ENCODE measurements at places on chromosomes 1 and 21.
A peak's percentile ranks its signal among the peaks of the same experiment; 100 is the strongest.

GRCh38 chr1:67134695-67135094 is at the start of gene C1orf141:
C1orf141 (minus strand) TSS chr1:67134970; CDS start chr1:67127240, 7,730 bp downstream.
- peak; percentile 78 for DNase-seq

DNA sequence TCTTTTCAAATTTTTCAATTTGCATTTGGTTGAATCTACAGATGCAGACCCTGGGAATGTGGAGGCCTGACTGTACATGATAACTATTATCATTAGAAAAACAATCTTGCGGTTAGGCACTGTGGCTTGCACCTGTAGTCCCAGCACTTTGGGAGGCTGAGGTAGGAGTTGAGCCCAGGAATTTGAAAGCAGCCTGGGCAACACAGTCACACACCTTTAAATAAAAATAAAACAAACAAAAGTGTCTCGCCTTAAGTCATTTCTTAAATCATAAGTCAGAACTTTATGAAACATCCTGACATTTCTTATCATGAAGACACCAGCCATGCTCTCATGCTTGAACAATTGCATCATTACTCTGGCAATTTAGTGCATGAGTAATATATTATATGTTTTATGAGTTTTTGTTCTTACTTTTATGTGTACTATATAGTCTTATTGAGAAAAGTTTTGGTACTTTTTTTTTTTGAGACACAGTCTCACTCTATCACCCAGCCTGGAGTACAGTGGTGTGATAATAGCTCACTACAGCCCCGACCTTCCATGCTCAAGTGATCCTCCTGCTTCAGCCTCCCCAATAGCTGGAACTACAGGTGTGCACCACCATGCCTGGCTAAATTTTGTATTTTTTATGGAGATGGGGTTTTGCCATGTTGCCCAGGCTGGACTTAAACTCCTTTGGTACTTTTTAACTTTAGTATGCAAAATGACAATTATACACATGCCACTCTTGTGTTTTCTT is 7.8 kb downstream of the TBX19 start:
- peak; percentile 41 for DNase-seq

- DNase-seq = no peak
Observed at GRCh38 chr21:35007348-35007747, 41.8 kb downstream of the RUNX1 start.

DNA sequence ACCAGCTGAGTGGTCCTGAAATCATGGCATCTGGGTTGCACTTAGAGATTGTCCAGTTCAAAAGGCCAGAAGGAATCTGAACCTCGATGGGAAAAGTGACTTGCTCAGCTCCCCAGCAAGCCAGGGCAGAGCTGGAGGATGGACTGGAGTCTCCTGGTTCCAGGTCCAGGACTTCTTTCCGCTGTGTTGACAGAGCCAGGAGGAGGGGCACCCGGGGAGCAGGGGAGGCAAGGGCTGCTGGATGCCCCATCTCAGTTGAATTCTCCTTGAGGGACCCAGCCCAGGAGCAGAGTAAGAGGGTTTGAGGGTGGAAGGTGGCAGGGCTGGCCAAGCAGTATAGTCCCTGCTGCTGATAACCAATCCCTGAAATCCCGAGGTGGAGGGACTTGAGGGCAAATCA is 2.4 kb upstream of the ALPL start:
- DNase-seq = no peak

- DNase-seq = no peak
Observed at GRCh38 chr1:56881417-56881816, 26.8 kb downstream of the C8A start.

GRCh38 chr1:48966583-48966982 is 189.9 kb upstream of the BEND5 start:
- DNase-seq = no peak

GRCh38 chr1:43781574-43781973 is 74.2 kb downstream of the ST3GAL3 start:
- no peak for DNase-seq

GRCh38 chr1:246364415-246364941 is 142.6 kb downstream of the SMYD3 start:
- no peak for DNase-seq

- DNase-seq = peak; percentile 91
Observed at GRCh38 chr21:42465008-42465802, 30.8 kb downstream of the RSPH1 start.

GRCh38 chr1:176110203-176110602 is 96.9 kb downstream of the COP1 start:
- no peak for DNase-seq

DNA sequence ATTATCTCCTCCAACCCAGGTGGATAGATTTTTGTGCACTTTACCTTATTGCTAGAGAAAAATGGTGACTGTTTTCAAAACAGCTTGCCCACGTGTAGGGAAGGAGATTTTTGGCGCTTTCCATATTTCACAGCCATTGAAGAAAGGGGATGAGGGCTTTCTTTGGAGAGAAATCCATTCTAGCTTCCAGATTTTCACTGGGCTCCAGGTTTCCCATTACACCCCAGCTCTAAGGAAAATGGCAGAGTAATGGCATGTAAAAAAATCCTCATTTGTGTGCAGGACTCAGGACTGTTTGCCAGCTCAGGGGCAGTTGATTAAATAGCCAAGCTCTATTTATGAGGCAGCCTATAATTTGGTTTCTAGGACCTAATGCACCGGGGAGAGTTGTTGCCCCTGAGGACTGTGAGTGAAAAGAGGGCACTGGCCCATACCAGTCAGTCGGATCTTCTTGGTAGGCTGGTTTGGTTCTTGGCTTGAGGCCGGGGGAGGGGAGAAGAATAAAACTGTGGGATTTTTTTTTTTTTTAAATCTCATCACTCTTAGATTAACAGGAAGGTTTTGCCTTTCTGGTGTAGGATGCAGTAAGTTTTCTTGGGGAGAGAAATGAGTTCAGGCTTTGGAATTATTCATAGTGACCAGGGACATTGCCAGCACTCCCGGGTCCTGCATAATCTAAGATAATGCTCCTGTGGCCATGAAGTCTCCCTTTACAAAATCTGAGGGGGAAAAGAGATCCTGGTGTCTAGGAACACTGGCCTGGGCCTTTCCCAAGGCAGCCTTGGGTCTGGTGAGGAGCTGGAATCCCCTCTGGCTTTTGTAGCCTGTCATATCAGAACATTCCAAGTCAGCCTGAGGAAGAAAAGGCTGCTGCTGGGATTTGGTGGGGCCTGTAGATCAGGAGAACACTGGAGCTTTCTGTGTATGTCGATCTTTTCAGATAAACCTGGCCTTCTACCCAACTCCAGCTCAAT is 1.9 kb upstream of the ARID1A start:
- peak; percentile 40 for DNase-seq
